Sciatic nerve (tissue), 2 donors: ENCODE measurements at places on chromosomes 7 and 10. TPM values are rescaled to one million over a fixed set of nuclear protein-coding genes. Genes with fewer than 3 reads are reported as not detected.

Gene PNLIPRP2
- total RNA-seq, result 1.6 TPM

Gene DOCK1
- 99.7 TPM for total RNA-seq

Gene WNT8B
- not detected for total RNA-seq

Gene SFTPD
- 0.36 TPM for total RNA-seq

Gene SHH
- 16.7 TPM for total RNA-seq
